Pancreas (tissue), 10 donors: ENCODE measurements at places on chromosomes 2 and 18. TPM values are rescaled to one million over a fixed set of nuclear protein-coding genes. Genes with fewer than 3 reads are reported as not detected.

DNA sequence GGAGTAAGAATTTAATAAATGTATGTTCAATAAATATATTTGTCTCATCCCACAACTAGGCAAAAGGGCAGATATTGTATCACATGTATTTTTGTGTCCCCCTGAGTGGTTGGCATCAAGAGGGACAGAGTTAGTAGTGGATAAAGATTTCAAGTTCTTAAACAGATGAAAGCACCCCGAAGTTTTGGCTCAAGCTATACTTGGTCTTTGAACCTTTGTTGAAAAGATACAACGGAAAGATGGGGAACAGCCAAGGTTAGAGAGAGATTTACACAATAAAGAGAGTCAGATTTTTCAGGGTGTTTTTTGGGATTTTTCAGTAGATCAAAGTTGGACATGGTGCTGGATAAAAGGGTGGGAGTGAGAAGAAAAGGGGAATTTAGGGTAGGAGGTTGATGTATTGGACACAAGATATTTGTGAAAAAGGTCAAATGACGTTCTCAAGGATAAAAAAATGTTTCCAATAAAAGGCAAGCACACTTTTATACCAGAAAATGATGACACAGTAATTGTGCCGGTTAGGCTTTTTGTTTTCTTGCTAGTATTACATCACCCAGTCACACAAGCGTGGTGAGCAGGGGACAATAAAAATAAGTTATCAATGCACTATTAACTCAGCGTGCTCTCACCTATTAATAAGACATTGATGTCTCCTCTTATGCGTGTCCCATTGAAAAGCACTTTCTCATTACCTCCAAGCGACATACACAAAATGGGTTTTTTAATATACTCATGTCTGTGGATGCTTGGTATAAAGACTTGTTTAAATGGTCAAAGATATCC is 59.5 kb downstream of the MEP1B start:
- no peak for DNase-seq

DNA sequence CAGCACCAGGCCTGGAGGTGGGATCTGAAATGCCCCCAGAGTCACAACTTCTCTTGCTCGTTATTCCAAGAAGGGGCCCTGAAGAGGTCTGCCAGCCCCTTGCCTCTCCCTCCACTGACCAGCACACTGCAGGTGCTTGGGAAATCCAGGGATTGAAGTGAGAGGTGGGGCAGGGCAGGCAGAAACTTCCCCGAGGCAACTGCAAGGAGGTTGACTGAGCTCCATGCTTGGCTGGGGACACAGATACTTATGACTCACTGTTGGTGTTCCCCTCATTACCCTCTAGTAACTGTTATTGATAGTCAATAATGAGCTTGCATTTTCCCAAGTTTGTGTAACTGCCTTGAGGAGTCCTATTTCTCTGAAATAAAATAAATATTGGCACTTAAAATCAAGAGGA is 47.5 kb downstream of the MARCO start:
- DNase-seq: no peak

GRCh38 chr2:120294008-120294340 is 41.3 kb downstream of the RALB start:
- DNase-seq: no peak

The SLC5A7 gene
- not detected for total RNA-seq

The DUSP19 gene
- total RNA-seq: 2.9 TPM

The MBOAT2 gene
- 1.2 TPM for total RNA-seq

The EMILIN1 gene
- total RNA-seq: 3.2 TPM

The TMEM169 gene
- total RNA-seq: 0.42 TPM
